ENCODE measurements at places on chromosomes 6 and 20. TPM values are rescaled to one million over a fixed set of nuclear protein-coding genes. Genes with fewer than 3 reads are reported as not detected.

BHLHE23 gene
- 1.3 TPM for total RNA-seq

GRCh38 chr20:9520086-9520485, 5.7 kb downstream of the LAMP5 start:
- no peak for DNase-seq

SAMD5 gene
- total RNA-seq: not detected

DNA sequence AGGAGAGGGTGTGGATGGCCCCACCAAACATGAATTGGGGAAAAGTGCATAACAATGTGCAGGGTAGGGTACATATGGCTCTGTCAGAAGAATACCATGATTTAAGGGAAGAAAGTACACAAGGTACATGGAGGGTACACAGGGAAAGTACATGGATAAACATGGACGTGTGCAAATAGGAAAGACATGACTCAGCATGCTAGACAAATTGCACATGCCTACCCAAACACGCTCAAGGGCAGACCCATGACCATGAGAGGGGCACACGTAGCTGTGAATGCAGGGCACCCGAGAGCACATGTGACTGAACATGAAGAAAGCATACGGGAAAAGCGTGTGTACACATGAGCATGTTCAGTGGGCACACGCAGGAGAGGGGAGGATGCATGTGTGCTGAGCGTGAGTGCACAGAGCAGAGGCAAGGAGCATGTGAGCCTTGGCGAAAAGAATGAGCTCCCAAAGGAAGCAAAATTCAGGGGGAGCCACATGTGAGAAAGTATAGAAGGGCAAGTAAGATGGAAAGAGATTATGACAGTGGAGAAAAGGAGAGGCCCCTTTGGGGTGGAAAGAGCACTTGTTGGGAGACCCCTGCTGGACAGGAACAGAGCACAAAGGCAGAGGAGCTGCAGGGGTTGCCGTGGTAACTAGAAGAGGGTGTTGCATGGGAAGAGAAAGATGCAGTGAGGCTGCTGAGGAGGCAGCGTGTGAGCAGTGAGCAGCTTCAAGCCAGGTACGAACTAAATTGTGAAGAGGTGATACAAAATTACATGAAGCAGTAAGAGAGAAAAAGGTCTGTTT, 17.8 kb downstream of the OR2H2 start:
- DNase-seq: peak; percentile 37

GRCh38 chr6:5670381-5670780, 336.3 kb downstream of the NRN1 start:
- no peak for DNase-seq

DNA sequence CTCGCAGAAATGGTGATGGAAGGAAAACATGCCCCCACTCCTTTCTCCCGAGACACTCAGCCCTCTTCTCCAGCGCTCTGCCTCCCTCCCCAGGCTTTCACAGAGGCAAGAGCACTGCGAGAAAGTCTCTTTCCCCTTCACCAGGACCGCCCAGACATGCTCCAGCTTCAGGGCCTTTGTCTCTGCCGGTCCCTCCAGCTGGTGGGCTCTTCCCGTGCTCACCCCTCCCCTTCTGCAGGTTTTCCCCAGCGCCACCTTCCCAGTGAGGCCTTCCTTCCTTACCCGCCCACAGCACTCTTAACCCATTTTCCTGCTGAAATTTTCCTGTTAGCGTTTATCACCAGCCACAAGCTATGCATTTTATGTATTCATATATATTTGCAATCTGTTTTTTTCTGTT, 86.2 kb downstream of the TFAP2C start:
- no peak for DNase-seq

SIRPB1 gene
- 1.9 TPM for total RNA-seq

DSP gene
- total RNA-seq: under 0.01 TPM

DNA sequence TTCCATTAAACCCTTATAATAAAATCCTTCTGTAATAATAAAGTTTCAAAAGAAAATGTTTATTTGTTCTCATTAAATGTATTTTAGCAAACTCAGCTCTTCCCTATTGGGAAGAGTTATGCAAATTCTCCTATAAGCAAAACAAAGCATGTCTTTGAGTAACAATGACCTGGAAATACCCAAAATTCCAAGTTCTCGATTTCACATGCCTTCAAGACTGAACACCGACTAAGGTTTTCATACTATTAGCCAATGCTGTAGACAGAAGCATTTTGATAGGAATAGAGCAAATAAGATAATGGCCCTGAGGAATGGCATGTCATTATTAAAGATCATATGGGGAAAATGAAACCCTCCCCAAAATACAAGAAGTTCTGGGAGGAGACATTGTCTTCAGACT, 3.8 kb downstream of the IL17A start:
- no peak for DNase-seq

GRCh38 chr6:107488174-107488874, 1.6 kb upstream of the SOBP start:
- no peak for DNase-seq

DNA sequence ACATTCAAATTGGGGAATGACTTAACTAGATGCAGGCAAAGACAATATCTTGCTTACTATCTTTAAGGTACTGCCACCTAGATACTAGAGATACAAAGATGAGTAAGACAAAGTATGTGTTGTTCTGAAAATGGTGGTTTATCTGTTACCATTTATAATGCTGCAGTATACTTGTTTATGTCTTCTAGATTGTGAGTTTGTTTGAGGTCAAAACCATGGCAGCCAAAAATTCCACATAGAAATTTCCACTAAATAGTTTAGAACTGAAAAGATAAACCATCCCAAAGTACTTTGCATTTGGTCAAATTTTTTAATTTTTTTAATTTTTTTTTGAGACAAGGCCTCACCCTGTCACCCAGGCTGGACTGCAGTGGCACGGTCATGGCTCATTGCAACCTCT, 150.8 kb downstream of the SOX4 start:
- no peak for DNase-seq

DNA sequence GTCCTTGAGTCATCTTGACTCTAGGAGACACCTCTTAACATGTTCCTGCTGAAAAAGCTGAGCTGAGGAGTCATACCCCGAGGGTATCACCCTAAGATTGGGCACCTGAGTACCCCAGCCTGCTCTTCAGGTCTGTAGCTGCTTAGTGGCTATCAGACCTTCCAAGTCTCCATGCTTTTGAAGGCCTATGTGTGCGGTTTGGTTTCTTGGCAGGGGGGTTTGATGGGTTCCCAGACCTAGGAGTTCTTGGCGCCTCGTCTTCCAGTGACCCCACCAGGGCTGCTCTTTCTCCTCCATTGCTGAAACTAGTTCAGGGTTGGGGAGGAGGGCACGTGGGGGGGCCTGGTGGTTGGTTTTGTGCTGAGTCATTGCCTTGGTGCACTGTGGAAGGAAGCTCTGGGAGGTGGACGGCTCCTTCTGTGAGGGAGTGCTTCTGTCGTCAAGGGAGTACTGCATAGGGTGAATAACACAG, 20.1 kb downstream of the IGF2R start:
- DNase-seq: no peak

- DNase-seq: no peak
These were observed 700.9 kb upstream of the SLC35B3 start for GRCh38 chr6:9136141-9136822.

- no peak for DNase-seq
These were observed 3.0 kb downstream of the TCEA2 start for GRCh38 chr20:64065974-64066343.

GRCh38 chr6:122154155-122154554, 245.3 kb upstream of the HSF2 start:
- no peak for DNase-seq

- no peak for DNase-seq
These were observed 204.8 kb downstream of the TPBG start for GRCh38 chr6:82568290-82568993.

- no peak for DNase-seq
These were observed 25.9 kb downstream of the KIZ start for GRCh38 chr20:21151791-21152190.

DNA sequence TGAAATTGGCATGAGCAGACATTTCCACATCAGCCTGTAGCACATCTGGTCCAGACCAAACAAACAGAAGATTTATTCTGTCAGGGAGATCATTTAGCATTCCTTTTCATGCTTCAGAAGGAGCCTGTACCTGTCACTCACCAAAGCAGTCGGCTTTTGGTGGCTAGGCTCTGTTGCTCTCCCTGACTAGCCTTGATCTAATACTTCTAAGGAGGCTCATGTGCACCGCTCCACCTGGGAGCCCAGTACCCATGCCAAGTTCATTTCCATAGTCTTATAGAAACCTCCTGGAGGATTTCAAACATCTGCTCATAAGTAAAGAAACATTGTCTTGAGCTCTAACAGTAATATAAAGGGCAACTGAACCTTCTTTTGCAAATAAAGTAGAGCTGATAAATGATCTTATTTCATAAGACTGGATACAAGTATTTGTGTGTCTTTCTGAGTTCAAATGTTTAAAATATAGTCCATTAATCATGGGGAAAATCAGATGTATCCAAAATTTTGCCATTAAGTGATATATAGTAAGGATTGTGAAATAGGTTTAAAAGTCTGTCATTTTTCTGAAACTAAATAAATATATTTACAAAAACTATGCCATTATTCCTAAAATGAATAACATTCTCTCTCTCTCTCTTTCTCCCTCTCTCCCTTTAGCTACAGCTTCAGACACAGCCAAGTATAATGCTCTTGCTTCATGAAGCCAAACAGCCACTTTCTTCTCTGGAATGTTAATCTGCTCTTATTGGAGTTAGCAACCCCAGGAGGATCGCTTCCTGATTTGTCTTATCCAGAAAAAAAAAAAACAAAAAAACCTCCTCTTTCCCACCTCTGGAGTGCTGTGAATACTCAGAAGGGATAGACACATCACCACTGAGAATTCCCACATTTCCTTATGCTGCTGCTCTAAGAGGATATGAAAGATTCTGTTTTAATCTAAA, 192.7 kb upstream of the TFAP2D start:
- no peak for DNase-seq

DNA sequence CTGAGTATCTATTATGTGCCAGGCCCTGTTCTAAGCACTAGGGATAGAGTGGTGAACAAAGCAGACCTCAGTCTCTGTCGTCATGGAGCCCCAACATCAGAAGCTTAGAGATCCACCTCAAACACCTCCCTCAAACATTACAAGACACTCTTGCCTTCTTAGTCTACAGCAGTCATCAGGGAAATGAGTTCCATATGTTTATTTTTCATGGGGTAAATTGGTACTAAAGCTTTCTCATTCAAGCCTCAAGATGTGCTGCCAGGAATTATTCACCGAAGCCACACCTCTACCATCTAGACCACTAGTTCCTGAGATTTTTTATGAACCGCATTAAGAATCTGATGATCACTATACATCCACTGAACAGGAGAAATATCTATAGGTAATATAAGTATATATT, 59.0 kb upstream of the TFB1M start:
- DNase-seq: no peak

OOEP gene
- 0.27 TPM for total RNA-seq

TBX18 gene
- total RNA-seq: under 0.01 TPM

DEFB116 gene
- total RNA-seq: not detected

DNA sequence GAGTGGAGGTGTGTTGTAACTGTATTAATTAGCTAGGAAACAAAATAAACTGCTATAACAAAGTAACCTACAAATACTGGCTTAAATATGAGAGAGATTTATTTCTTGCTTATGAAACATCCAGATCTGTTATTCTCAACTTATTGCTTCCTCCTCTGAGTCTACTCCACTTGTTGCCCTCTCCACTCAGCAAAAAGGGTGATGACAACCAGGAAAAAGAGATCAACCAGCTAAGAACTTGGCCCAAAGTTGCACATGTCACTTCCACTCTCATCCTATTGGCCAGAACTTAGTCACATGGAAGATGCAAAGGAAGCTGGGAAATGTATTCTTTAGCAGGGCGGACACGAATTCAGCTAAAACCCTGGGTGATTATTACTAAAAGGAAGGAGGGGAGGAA, 5.2 kb upstream of the TP53RK start:
- DNase-seq: peak; percentile 44

DNA sequence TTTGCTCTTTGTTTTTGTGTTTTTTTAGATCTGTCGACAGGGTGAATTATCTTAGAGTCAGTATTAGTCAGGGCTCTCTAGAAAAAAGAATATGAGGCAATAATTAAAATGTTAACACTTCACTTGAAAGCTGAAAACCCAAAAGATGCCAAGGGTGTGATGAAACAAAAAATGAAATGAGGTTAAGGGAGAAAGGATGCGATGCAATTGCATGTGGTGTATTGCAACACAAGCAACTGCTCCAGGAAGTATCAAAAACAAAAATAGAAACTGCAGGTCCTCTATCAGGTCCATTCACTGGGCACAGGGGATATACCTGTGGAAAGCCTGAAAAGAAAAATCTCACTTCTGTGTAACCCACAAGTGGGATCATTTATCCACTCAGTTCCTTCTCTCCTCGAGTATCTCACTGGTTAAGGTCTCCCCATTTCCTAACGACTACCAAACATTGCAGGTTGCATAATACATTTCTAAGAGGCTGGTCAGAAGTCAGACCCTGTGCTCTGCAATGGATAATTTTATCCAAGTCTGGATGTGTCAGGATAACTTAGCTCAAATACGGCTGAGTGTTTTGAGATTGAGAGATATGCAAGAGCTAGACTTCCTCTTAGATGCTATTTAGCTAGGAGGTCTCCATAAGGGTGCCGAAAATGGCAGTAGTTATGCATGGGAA, 257.7 kb upstream of the GJE1 start:
- no peak for DNase-seq

BNIP5 gene
- total RNA-seq: not detected

GRCh38 chr6:35683267-35683666, 5.4 kb downstream of the FKBP5 start:
- DNase-seq: no peak

- no peak for DNase-seq
These were observed 18.9 kb upstream of the NXT1 start for GRCh38 chr20:23331450-23332350.

DNA sequence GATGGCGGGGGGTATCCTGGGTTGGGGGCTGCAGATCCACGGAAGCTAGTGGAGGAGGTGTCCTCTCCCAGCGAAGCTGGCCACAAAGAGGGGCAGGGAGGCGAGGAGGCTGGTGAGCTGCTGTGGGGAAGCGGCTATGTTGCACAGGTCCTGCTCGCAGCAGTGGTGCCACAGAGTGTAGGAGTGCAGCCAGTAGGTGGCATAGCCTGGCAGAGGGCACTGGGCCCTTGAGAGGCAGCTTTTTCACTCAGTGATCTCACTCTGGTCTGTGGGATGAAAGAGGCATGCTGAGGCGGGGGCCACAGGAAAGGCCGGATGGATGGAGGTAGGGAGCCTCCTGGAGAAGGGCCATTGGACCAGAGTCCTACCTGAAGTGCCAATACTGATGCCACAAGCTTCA, 2.9 kb upstream of the LY6G6D start:
- DNase-seq: peak; percentile 66

DNA sequence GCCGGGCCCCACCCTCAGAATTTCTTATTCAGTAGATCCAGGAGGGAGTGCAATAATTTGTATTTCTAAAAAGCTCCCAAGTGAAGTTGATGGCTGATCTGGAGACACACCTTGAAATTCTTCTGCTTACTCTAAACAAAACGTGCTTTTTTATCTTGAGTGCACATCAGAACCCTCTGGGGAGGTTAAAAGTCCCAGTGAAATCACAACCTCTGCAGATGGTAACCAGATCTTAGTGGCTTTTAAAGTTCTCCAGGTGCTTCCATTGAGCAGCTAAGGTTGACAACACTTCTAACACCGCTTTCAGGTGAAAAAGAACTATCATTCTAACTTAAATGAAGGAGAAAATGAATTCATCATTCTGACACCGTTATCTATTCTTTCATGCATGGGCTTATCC, 45.6 kb upstream of the ESR1 start:
- DNase-seq: no peak
